ENCODE measurements at places on chromosomes 6 and 20.

DNA sequence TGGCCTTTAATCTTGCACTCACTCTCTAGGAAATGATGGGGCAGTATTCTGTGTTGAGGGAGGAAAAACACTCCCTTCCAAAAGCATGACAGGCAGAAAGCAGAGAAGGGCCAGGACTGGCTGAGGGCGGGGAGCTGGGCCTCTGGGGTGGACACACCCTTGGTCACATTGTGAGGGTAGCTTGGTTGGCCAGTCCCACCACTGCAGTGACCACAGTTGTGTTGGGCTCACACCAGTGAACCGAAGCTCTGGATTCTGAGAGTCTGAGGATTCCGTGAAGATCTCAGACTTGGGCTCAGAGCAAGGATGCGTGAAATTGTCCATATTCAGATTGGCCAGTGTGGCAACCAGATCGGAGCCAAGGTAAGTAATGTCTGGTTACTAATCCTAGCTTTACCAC lies at the start of gene TUBB1:
Gene TUBB1 (plus strand): TSS at position 213 of the 400 bp plus-strand sequence. CDS start 94 bp downstream, at position 307.
- DNase-seq = no peak

DNA sequence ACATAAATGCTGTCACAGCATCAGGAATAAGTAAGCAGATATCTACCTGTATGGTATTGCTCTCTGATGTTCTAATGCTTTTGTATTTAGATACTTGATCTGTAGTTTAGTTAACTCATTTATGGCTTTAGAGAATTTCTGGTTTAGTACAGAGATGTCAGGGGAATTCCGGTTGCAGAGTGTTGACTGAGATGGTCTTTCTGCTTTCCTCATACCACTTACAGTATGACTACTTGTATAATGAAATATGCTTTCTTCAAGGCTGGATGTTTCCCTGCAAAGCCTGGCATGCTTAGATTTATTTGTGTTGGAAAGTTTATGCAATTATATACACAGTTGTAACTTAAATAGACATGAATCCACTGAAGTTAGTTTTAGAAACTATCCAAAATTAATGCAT lies 278.4 kb downstream of the CDH26 start:
- no peak for DNase-seq

GRCh38 chr6:14826456-14826855 lies 419.4 kb upstream of the JARID2 start:
- DNase-seq = no peak

- no peak for DNase-seq
Measured at GRCh38 chr20:62197801-62198200, 15.0 kb downstream of the MTG2 start.

DNA sequence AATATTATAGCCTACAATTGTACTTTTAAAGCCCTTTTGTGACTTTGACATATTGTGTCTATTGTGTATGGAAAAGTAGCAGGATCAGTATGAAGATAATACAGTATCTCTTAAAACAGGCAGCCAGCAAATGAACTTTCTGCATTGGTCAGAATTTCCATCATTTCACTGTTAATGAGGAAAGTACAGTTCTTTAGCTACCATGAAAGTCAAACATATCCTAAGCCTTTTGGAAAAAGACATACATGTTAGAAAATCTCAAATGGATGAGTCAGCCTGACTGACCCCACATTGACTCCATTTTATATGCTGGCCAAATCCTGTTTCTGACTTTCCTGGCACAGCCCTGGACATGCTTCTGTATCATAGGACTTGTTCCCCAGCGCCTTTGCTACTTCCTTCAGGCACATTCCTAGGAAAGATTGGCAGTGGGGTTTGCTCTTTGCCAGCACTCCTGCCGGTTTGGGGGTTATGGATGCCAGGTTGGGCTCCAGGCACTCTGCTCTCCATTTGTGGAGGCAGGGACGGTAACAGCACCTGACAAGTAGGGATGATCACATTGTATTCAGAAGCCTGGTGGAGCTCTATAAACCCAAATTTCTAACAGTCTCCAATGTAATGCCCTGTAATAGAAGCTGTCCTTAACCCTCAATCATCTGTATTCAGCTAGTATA lies 43.7 kb downstream of the TOP1 start:
- no peak for DNase-seq

DNA sequence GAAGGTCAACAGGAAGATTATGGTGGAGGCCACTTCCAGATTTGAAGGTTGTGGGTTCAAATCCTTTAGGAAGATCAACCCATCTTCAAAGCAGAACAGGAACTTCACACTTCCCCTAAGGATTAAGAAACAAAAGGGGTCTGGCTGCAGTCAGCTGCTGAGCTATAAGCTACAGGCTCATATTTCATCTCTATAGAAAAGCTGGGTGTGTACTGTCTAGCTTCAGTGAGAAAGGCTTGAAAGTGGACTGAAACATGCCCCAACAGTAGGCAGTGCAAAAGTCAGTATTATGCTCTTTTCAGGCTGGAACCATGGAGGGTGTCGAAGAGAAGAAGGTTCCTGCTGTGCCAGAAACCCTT lies 60.1 kb upstream of the SPDEF start:
- no peak for DNase-seq

DNA sequence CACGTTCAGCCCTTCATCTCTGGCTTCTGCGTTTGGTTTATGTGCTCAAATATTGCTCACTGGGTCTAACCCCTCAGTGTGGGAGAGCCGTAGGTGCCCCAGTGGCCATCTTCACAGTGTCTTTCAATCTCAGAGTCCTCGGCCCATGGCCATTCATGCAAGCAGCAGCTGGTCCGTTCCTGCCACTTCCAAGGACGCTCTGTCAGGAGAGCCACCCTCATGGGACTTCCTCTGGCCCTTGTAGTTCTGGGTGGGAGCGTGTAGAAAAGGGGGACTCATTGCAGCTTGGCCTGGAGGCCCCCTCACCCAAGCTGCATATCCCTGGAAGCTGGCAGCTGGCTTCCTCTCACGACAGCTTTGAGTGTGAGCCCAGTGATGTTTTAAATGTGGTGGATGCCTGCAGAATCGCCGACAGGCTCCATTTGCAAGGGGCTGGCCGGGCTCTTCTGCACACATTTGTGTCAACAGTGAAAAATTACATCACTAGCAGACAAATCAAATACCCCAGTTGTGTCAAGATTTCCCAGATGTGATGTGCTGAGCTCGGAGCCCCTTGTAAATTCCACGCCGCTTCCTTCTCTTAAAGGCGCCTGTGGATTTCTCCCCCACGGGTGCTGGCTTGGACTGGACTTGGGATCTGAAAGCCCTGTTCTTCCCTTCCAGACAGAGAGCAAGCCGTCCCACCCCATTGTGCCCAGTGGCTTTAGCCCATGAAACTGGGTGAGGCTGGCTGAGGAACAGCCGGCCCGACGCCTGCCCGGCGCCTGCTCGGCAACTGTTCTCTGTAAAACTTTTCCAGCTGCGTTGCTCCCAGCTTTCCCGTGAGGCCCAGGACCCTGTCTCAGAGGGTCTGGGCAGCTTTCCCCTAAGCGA lies 360.1 kb downstream of the TAF4 start:
- DNase-seq = no peak

GRCh38 chr20:3751305-3751674 lies 16.3 kb downstream of the ADISSP start:
- DNase-seq = no peak

- no peak for DNase-seq
Measured at GRCh38 chr6:71486461-71486860, 197.8 kb downstream of the OGFRL1 start.

GRCh38 chr6:37452522-37452921 lies 19.5 kb downstream of the CMTR1 start:
- no peak for DNase-seq

DNA sequence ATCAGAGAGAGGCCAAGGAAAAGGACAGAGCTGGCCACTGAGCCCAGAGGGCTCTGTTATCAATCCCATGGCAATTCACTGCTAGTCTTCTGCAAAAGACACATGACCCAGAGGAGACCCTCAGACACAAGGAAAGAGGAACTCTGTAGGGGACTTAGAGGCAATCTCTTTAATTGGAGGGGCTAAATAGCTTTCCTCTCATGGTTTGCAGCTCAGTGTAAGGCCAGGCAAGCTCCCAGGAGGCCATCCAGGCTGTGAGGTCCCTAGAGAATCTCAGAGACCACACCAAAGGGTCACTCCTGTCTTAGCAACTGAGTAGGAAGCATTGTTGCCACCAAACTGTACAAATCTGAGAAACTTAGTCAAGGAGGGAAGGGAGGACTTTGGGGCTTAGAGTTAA lies 10.0 kb upstream of the HLA-DOA start:
- no peak for DNase-seq

GRCh38 chr6:161866570-161866969 lies 592.7 kb upstream of the AGPAT4 start:
- no peak for DNase-seq

GRCh38 chr6:44737829-44738528 lies 350.5 kb downstream of the CDC5L start:
- no peak for DNase-seq

DNA sequence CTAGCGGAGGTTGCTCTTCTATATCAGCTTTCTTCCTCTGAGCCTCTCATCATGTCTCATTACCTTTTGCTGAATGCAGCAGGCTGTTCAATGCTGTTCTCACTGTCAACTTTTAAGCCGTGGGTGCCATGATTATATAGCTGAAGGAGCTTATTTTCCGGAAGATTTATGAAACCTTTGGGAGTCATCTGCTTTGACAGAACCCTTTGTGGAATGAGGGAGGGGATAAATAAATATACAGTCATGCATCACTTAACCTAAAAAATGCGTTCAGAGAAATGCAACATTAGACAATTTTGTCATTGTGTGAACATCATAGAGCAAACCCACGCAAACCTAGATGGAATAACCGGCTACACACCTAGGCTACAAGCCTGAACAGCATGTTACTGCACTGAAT lies 102.2 kb upstream of the AKAP12 start:
- no peak for DNase-seq

GRCh38 chr6:20402092-20402341 lies 338 bp downstream of the E2F3 start:
- no peak for DNase-seq

GRCh38 chr6:5093231-5094015 lies 8.3 kb downstream of the PPP1R3G start:
- DNase-seq = no peak

DNA sequence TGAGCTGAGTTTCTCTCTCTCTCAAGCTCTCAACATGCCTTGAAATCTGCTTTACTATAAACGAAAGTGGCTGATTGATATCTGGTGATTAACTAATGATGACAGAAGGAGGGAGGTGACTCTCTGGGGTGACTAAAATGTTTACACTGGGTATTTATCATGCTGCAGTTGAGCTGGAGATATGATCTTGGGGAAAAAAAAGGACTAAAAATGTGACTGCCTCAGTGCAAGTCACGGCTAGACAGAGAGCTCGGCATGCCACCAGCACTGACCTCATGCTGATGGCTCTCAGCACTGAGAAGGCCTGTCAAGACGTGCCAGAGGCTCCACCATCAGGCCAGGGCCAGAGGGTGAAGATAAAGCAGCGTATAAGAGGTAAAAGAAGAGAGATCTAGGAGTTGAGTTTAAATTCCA lies 103.1 kb upstream of the SPACA1 start:
- DNase-seq = no peak

DNA sequence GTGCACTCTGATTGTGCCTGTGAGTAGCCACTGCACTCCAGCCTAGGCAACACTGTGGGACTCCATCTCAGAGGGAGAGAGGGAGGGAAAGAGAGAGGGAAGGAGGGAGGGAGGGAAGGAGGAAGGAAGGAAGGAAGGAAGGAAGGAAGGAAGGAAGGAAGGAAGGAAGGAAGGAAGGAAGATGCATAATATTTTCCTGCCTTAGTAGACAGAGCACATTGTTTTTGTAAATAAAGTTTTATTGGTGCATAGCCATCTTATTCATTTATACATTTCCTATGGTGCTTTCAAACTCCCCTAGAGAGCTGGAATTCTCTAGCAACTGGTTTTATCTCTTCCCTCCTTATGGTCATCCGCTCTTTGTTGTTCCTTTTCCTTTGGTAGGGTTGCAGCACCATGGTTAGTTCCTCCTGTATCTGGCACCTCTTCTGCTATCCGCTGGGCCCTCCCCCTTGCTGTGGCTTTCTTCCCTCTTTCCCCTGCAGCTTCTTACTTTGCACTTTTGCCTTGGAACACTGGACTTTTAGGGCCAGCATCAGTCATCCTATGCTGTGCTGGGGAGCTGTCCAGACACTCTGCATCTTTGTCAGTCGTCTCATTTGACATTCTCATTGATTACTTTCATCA lies 20.2 kb downstream of the GPR6 start:
- DNase-seq = no peak

GRCh38 chr6:183668-184067 lies 108.6 kb upstream of the DUSP22 start:
- no peak for DNase-seq

DNA sequence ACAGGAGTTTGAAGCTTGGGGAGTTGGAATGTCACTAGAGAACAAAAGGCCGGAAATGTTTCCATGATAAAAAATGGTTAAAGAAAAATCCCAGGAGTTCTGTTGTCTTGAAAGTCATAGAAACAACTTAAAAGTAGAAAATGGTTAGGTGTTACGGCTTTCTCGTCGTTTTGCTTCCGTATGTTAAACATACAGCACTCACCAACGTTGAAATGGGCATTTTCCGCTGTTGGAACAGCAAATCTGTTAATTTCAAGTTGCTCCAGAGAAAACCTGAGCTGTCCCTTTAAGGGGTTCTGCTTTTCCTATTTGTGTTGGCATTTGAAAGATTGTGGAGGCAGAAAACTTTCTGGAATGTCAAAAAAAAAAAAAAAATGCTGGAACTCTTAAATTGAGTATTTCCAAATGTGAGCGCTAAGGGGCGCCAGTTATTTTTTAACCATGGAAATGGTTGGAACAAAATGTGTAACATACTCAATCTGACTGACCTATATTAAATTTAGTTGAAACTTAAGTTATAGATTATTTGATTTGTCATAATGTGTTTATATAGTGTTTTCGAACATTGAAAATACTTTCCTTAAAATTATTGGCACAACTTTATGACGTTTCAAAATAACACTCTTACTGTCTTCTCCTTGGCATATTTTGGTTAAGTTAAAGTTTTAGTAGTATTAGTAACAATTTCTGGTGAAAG lies 2.2 kb downstream of the QKI start:
- DNase-seq = no peak

GRCh38 chr20:7935027-7935551 lies 5.2 kb downstream of the HAO1 start:
- no peak for DNase-seq

GRCh38 chr20:43766917-43767316 lies 40.1 kb upstream of the GTSF1L start:
- no peak for DNase-seq

DNA sequence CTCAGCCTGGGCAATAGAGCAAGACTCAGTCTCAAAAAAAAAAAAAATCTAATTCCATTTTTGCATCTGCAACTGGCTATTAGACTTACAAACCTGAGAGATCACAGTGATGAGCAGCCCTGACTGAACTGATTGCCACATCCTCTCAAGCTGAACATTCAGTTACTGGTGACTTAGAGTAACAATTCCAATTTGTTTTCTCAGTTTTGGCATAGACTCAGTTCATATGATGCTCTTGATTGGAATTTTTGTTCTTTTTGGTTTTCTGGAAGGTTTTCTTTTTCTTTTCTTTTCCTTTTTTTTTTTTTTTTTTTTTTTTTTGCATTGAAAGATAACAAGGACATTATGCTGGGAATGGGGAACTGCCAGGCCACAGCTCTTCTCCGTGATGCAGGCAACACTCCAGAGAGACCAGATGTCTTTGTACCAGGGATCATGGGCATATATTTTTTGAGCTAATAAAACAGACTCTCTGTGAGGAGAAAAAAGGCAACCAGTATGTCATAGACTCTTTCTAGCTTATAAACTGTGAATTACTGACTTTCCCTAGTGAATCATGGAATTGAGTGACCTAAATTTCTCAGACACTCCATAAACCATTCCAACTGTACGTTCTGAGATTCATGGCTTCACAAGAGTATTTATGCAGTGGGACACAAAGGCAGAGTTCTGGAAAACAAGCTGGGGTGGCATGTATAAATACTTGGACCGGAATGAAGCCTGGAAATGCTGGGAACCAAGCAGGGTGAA lies 86.0 kb upstream of the SLC2A12 start:
- DNase-seq = no peak

- no peak for DNase-seq
Measured at GRCh38 chr20:59780494-59781185, 152.8 kb downstream of the SYCP2 start.

All from activated naive CD4-positive, alpha-beta T cell (primary cell).